T1000 (cell line): ENCODE measurements at places on chromosomes 1 and 21.

DNA sequence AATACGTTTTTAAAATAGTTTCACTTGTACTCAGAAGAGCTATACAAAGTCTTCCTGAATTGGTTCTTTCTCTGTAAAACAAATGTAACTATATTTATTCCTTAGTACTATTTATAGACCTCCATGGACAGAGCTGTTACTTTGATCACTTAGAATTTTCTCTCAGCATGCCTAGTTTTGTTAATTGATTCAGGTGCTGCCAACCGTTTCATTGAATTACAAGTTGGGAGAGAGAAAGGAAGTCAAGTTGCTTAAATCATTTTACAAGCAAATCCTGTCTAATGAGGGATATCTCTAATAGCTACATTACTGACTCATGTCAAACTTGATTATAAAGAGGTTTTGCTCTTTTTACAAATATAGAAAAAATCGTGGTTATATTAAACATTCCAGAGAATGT is 241.0 kb downstream of the FMN2 start:
- DNase-seq = no peak

GRCh38 chr1:91511386-91511785 is 10.7 kb downstream of the CDC7 start:
- no peak for DNase-seq

DNA sequence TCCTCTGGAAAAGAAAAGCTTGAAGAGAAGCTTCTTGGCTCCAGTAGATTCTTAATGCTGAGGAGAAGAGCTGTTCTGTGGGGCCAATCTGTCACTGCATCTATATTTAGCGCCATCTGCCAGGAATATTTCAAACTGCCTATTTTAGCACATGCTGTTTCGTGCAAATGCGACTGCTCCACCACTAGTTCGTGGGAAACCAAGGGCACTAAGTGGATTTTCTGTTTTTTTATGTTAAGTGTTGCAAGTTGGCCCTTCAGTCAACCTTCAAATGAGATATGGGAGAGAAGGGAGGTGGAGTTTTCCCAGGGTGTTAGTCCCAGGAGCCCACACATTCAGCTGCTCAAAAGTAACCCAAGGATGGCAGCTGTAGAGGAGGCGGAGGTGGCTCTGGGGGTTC is 91.9 kb downstream of the TSEN15 start:
- no peak for DNase-seq

DNA sequence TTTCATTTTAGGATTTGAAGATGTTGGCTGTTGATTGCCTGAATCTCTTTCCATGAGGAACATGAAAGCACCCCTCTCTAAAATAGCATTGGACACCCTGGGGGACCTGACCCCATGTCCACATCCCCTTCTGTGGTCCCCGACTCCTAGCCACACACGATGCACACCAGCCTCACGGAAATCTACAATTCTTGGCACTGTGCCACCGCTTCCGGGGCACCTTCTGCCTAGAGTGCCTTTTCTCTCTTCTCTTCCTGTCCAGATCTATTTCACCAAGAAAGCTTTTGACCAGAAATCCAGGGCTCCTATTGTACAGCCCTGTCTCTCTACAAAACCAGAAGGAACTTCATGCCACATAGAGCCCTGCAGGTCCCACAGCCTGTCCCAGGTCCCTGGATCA is 50.3 kb downstream of the MYSM1 start:
- no peak for DNase-seq

DNA sequence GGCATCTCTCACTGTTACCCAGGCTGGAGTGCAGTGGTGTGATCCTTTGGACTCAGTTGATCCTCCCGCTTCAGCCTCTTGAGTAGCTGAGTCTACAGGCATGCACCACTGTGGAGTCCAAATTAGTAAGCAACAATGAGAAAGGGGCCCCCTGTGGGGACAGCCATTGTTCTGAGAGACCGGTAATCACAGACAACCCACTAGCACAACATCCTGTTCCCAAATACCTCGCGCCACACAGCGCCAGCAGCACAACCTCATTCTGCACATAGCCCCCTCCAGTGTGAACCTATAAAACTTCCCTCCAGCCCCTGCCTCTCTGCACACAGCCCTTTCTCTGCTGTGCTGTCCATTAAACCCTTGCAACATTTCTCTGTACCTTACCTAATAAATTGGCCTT is 226.4 kb downstream of the DYRK1A start:
- no peak for DNase-seq

DNA sequence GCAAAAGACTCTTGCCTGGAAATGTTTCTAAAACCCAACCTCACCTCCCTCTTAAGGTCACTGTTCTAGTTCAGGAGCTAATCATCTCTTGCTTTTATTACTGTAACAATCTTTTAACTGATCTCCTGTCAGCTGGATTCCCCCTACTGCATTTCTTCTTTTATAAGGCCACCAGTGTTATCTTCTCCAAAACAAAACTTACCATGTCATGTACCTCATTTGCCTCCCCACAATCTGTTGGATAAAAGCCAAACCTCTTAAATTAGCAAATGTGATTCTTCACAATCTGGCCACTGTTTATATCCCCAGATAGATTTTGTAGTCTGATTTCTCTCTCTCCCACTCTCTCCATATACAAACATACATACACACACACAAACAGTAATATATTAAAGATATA is 143.3 kb downstream of the DENND1B start:
- DNase-seq = no peak

DNA sequence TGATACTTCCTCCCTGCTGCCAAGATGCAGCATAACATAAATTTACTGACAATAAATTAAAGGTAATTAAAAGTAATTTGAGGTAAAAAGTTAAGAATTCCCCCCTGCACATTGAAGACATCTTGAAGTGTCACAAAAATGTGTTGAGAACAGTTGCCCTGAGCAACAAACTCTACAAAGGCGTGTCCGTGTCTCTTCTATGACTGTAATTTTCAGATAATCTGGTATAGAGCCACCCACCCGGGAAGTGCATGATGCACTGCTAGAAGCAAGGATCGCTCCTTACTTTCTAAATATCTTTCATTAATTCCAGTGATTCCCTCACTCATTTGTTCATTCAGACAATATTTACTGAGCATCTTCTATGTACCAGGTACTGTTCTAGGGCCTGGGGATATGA is 11.0 kb upstream of the CASQ1 start:
- DNase-seq = no peak

DNA sequence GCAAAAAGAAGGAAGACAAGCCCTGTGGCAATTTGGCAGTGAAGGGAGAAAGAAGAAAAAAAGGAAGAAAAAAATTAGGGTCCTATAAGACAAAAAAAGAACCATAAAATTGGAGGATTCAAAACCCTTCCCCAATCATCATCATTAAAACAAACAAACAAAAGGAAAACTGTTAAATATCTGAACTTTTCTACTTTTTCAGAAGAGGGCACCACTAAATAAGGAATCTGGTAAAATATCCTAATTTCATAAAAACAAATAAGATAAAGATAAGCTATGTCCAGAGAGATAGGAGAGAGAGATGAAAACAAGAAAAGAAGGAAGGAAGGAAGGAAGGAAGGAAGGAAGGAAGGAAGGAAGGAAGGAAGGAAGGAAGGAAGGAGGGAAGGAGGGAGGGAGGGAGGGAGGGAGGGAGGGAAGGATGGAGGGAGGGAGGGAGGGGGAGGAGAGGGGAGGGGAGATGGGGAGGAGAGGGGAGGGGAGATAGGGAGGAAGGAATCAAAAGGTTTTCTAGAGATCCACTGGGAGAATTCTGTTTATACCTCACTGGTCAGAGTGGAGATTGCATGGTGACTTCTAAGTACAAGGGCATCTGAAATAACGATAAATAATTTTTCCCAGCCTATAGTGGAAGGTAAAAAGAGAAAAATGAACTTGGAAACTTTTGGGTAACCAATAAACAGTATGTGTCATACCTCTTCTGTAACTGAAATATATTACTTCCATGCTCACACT is 10.4 kb upstream of the FMO2 start:
- no peak for DNase-seq

GRCh38 chr1:214476229-214476985 is 75.0 kb downstream of the PTPN14 start:
- DNase-seq = no peak

DNA sequence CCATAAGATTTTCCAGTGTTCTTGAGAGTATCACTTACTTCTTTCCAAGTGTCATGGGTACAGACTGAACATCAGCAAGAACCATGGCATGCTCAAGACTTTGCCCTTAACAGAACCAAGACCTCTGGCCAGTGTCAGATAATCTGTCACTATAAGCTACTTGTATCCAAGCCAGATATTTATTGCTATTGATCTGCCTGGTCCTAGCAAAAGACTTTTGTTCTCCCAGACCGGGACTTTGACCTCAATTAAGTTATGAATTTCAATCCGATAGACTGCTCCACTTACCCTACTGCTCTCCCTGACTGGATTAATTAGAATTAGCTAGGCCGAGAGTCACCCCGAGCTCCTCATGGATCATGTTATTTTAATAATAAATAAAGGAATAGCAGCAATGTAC is 129.6 kb downstream of the ACBD6 start:
- DNase-seq = no peak

DNA sequence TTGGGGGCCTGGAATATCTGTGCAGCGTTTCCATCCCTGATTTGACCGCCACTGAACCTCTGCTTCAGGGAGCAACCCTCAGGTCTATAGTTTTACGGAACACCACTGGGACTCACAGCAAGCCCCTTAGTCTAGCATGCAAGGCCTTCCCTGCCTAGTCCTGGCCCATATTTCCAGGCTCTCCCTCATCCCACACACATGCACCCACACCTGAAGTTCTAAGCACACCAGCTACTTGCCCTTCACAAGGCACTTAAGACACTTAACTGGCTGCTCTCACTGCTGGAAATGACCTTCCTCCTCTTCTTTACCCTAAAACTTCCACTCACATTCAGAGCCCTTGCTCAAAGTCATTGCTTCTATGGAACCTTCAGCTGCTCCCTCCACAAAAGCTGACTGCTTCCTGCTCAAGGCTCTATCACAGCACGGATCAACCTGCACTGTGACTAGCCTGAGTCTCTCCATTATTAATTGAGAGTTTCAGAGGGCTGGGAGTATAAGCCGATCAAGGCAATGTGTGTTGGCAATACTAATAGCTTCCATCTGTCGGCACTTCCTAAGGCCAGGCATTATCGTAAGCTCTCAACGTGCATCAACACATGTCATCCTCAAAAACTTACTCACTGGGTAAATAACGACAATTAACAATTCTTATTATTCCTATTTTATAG is 84.3 kb downstream of the RRAGC start:
- DNase-seq = no peak

DNA sequence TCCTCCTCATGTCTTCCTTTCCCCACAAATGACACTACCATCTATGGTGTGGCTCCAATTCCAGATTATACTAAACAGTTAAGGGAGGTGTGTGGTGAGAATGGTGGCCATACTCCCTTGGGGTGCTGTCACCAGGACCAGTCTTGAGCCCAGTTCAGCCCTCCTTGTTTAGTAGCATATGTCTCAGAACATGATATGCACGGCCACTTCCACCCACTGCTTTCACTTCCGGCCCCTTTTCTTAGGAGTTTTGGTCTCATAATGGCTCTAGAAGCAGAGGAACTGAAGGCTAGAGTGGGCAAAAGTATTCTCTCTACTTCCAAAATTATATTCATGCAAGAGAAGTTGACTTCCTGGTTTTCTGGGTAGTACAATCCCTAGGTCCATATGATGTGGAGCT is 45.3 kb upstream of the CACNA1E start:
- DNase-seq = no peak
